HCT116 (cell line): ENCODE measurements at places on chromosomes 5 and 9. TPM values are rescaled to one million over a fixed set of nuclear protein-coding genes. Genes with fewer than 3 reads are reported as not detected.

The CFAP157 gene
- 0.22 TPM for total RNA-seq

The NTRK2 gene
- not detected for total RNA-seq

The EQTN gene
- total RNA-seq = not detected

The CEL gene
- total RNA-seq = 6.9 TPM

The WHRN gene
- total RNA-seq = 12.8 TPM

The EFNA5 gene
- 0.22 TPM for total RNA-seq

The TRIP13 gene
- total RNA-seq = 45.0 TPM

The C9 gene
- 0.34 TPM for total RNA-seq

GRCh38 chr5:39146831-39147540 is 72.4 kb downstream of the FYB1 start:
- DNase-seq = no peak

DNA sequence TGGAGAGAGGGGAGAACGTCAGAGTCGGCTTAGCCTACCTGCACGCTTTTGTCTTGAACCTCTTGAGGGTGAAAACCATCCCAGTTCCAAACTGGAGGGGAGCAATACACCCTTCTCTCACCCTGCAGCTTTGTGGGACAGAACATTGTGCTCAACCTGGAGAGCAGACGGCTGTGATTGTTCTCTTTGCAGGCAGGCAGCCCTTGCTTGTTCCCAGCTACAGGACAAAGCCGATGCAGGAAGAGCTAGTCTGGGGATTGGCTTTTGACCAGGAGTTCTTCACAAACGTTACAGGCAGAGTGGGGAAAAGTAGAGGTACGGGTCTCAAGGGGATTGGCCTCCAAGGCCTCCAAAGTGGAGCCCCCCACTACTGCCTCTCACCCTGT is 33.9 kb upstream of the ARHGAP26 start:
- DNase-seq = no peak

GRCh38 chr5:93303291-93303691 is 277.7 kb downstream of the NR2F1-AS1 start:
- no peak for DNase-seq

- DNase-seq = no peak
These were observed 54.5 kb downstream of the AK8 start for GRCh38 chr9:132823370-132824145.

GRCh38 chr5:116605310-116606070 is 30.9 kb upstream of the SEMA6A start:
- no peak for DNase-seq

DNA sequence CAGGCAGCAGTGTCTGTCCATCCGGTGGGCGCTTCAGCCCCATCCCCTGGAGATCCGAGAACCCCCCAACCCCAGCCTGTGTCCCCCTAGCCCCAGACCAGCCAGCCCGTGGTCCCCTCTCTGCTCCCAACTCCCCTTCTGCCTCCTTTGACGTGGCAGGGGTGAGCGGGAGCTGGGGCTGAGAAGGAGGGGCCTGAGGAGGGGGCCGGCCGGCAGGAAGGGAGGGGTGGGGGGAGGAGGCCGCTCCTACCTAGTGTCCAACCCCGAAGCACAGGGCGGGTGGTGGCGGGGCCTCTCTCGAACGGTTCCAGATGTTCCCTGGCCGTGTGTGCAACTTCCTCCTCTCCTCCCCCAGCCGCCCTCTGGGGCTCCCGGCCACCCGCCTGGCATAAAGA is 31.0 kb downstream of the GOLGA2 start:
- no peak for DNase-seq

DNA sequence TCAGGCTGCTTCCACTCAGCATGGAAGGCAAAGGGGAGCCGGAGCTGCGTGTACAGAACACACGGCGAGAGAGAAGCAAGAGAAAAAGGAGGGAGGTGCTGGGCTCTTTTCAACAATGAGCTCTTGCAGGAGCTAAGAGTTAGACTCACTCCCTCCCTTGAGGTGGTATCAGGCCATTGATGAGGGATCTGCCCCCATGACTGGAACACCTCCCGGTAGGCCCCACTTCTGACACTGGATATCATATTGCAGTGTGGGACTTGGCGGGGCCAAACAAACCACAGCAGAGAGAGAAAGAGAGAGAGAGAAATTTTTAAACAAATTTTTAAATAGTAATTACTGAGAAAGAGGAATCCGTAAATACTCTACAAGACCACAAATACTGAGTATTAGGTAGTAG is 182.2 kb downstream of the TRIO start:
- DNase-seq = no peak

GRCh38 chr5:82931110-82931509 is 146.1 kb downstream of the TMEM167A start:
- DNase-seq = no peak

DNA sequence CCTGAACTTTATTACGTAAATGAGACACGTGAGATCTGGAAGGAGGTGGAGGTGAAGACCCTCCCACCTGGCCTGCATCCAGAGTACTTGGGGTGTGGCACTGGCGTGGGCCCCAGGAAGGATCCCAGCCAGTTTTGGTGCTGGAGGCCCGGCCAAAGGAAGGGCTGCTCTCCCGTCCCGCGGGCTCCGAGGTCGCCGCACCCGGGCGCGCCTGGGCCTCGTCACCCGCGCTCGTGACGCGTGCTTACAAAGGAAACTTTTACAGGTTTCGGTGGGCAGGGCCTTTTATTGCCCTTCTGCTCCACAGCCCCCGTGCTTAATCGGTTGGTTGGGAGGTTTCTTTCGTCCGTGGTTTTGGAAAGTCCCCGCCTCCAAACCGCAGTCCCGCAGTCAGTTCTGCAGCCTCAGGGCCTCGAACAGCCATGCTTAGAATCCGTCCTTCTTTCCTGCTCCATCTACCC is 29.2 kb downstream of the CDKN2A start:
- no peak for DNase-seq

DNA sequence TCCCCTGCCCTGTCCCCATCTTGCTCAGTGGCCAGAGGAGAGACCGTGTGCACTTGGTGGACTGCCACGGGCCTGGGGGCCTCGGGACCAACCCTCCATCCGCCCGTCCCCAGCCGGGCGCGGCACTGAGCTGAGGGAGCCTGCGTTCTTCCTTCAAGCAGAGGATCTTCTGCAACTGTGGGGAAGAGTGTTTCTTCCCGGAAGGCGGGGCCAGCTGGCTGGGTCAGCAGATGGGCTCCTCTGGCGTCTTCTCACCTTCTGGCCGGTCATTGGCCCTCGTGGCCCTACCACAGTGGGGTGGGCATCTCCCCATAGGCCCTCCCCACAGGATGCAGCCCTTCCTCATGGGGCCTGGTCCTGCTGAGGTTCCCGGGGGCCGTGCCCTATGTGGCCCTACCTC is 17.4 kb downstream of the RXRA start:
- no peak for DNase-seq

GRCh38 chr5:9513827-9514226 is 32.0 kb downstream of the SEMA5A start:
- DNase-seq = no peak

DNA sequence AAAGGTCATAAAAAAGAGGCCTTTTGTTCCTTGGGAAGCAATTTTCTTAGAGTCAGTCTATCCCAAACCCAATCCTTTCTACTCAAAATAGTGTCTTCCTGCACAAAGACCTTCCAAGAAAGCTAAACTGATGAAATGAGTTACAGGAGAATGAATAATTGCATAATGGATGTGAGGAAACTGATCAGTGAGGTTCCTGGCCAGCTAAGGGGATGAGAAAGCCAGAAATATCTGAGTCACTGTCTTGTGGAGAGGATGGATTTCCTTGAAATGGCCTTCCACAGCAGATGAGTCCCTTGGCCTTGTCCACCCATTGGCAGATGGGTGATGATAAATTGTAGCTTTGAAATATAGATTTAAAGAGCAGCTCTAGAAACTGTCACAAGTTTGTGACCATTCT is 756.1 kb downstream of the DNAH5 start:
- no peak for DNase-seq

- peak; percentile 12 for DNase-seq
These were observed 168.8 kb downstream of the PDE4D start for GRCh38 chr5:59724482-59725391.

DNA sequence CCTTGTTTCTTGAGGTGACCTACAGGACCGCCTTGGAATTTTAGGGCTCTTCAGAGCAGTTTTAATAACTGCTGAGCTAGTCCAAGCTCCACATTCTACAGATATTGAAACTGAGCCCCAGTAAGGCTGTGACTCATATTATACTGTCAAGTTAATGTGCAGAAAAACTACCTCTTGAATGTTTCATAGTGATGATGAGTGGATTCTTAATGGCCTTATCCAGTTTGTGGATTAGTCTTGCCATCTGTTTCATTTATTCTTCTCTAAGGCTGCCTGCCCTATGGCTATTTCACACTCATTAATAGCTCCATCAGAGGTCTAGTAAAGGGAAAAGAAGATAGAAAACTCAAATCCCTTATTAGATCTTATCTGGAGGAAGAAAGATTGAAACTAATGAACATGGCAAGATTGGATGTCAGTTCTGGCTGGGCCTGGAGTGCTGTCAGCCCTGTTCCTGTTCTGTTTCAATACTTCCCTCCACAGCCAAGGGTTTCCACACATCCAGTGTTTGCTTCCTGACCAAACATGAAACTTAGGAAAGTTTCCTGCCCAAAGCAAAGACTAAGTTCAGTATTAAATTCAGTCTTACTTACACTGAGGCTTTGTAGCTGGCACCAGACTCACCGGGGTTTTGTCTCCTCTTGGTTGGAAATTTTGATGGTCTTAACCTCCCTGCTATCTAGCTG is 215.6 kb upstream of the DMAC1 start:
- no peak for DNase-seq

DNA sequence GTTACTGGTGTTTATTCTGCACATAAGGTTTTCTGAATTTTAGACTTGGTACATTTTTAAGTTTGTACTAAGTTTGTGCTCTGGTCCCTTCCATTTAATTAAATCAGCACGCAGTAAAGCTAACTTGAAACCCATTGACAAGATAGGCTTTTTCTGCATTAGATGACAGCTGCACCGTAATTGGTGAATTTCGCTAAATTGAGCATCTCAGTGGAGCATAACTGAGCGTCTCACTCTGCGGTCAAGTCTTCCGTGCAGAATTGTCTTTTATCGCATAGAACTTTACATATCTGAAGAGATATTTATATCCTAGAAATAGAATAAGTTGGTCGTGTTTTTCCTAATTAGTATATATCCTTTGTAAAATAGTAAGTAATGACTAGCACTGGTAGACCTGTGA is 4.1 kb downstream of the SUB1 start:
- DNase-seq = no peak

DNA sequence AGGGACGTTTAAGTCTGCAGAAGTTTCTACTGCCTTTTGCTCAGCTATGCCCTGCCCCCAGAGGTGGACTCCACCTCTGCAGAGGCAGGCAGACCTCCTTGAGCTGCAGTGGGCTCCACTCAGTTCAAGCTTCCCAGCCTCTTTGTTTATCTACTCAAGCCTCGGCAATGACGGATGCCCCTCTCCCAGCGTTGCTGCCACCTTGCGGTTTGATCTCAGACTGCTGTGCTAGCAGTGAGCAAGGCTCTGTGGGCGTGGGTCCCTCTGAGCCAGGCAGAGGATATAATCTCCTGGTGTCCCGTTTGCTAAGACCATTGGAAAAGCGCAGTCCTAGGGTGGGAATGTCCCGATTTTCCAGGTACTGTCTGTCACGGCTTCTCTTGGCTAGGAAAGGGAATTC is 2188.5 kb upstream of the WWC1 start:
- DNase-seq = no peak

DNA sequence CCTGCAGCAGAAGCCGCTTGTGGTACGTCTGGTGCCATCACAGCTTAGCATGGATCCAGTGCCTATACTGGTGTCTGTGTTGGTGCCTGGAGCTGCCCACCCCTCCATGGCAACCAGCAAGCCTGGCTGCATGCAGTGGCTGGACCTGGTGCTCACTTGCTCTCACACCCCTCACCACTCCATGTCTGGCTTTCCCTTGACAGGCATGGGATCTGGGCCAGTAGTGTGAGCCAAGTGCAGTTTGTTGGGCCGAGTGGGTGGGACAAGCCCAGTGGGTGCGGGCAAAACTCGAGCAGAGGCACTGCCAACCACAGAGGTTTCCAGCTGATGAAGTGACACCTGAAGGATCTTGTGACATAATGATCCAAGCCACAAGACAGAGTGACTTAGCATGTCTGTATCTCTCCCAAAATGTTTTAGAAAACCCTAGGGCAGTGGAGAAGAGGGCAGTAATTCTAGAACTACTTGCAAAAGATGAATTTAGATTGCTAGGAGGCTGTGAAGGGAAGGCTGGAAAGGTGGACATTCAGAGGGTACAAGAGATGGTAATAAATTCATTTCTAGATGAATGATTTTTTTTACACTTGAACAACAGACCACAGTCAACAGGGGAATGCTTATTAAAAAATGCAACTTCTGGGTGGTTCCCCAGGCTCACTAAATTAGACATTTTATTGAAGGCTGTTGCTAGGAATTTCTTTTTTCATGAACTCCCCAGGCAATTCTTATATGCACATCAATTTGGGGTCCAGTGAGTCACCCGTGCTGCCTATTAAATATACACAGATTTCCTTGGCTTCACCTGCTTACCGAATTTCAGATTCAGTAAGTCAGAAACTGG is 660.3 kb downstream of the TLR4 start:
- DNase-seq = no peak

GRCh38 chr5:67063791-67064190 is 132.8 kb downstream of the CD180 start:
- DNase-seq = no peak

- DNase-seq = no peak
These were observed 1.2 kb downstream of the NSD1 start for GRCh38 chr5:177134697-177135225.

DNA sequence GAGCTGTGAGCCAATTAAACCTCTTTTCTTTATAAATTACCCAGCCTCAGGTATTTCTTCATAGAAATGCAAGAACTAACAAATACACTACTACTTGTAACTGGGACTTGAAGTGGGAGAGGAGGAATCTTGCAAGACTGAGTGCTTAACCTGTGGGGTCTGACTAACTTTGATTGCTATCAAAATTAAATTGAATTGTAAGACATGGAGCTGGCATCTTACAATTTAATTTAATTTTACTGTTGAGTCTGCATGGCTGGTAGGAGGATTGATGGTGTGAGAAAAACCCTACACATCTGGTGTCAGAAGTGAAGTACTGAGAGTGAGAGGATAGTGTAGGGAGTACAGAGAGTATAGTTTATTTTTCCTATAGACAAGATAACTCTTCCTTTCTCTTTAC is 1259.9 kb downstream of the CDH12 start:
- DNase-seq = no peak

DNA sequence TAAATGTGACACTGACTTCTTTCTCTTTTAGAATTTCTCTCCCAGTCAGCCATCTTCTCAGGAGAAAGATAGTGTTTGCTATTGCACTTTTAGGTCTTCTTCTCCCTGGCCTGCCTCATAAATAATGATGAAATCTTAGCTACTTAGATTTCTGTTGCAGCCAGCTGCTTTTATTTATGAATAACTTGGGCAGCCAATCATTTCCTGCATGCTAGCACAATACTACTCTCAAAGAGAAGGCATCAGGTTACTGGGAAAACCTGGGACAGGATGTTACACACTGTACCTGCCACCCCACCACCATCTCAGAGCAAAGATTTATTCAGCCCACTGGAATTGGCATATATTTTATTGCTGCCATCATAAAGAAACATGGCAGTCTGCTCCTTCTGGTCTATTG is 266.6 kb downstream of the PRELID2 start:
- no peak for DNase-seq

DNA sequence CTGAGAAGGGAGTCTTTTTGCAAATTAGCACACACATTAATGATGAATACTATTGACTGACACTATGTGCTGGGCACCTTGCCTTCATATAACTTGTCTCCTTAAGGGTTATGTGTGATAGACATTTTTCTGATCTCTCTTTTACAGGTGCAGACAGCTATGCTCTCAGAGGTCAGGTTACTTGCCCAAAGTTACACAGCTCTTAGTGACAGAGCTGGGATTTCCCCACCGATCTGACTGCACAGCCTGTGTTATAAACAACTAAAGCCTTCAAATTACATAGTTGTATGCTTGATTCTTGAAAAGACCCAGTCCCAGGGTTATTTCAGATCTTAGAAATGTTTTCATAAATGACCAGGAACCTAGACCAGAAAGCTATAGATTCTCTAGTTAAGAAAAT is 462.7 kb downstream of the EBF1 start:
- DNase-seq = no peak
